Activated CD8-positive, alpha-beta memory T cell treated with anti-CD3 and anti-CD28 coated beads, Interleukin-2, amount 50 U/mL, for 48 hours (primary cell): ENCODE measurements at places on chromosomes 16 and 17.

DNA sequence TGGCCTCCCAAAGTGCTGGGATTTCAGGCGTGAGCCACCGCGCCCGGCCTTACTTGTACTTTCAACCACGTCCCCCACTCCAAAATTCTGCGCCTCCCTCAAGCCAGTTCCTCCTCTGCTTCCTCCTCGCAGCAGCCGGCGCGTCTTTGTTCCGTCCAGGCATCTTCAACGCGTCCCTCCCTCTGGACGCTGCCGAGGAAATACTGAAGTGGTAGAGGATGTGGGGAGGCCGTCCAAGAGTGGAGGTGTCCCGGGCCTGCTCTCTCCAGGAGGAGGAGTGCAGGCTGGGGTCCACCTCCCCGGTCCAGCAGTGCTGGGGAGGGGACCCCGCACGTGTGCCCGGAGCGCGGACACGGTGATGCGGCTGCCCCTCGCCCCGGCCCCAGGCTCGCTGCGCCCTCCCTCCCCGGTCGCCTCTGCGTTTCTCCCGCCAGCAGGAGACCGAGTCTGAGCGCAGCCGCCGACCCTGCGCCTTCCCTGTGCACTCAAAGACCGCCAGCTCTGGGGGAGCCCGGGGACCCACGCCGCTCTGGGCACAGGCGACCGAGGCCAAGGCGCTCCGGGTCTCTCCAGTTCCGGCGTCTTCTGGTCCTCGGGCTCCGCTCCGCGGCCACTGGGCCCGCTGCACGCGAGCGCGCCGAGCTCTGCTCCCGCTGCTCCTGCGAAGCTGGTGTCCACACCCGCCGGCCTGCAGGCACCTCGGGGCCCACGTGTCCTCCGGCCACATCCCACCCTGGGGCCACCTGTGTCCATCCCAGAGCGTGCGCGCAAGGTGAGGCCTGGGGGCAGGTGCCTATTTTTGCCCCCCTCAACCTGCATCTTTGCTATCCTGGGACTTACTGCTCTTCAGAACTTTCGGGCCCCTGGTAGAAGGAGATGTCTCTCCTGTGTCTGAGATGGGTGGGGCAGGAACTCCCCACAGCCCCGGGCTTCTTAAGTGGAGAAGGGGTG is 31.7 kb downstream of the OSBPL7 start:
- peak; percentile 81 for DNase-seq

DNA sequence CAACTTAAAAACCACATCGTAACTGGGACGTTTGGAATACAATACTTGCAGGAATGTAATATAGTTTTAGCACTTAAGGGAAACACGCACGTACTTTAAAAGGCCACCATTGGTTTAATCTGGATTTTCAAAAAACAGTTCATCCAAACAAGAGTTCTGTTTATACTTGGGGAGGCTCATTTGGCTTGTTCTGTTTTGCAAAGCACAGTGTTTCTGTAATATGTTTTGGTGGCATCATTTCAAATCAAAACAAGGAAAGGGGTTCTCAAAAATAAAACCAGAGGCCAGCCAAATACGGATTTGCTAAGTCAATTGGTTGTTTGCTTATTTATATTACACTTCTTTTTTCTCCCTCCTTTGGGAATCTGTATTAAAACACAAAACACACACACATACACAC is 656.1 kb upstream of the SOX9 start:
- DNase-seq = no peak

GRCh38 chr17:21843951-21844590 is 151.7 kb downstream of the KCNJ18 start:
- no peak for DNase-seq

GRCh38 chr16:48556913-48557351 is 53.0 kb downstream of the N4BP1 start:
- no peak for DNase-seq

DNA sequence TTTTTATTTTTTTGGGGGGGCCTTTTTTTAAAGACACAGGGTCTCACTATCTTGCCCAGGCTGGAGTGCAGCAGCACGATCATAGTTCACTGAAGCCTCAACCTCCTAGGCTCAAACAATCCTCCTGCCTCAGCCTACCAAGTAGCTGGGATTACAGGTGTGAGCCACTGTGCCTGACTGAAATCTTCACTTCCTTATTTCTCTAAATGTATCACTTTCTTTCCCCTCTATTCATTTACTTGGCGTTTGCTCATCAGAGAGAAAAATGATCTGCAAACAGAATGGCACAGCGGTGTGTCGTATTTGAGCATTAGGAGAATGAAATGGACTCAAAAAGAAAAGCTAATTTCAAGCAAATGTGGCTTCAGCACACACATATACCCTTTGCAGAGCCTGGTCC is 44.3 kb upstream of the CDH5 start:
- no peak for DNase-seq

DNA sequence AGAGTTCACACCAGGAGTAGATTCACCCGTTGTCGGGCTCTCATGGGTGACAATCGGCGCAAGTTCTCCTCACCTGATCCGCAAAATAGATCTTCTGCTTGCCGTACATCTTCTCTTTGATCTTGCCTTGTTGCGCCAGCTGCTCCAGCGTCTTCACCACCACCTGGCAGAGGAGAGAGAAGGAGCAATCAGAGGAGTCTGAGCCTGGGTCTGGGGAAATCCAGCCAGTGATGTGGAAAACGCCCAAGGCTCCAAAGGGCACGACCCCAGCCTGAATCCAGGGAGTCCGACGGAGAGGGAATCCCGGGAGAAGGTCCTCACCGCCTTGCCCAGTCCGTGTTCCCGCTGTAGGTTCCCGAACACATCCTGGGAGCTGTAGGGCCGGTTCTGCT is 393 bp downstream of the PSMC3IP start:
- no peak for DNase-seq

GRCh38 chr16:87131996-87132345 is 185.2 kb downstream of the C16orf95 start:
- DNase-seq = no peak

- DNase-seq = no peak
These were observed 4.3 kb downstream of the MPO start for GRCh38 chr17:58276423-58276822.

- no peak for DNase-seq
These were observed 30.0 kb downstream of the FOXL1 start for GRCh38 chr16:86608301-86608747.

DNA sequence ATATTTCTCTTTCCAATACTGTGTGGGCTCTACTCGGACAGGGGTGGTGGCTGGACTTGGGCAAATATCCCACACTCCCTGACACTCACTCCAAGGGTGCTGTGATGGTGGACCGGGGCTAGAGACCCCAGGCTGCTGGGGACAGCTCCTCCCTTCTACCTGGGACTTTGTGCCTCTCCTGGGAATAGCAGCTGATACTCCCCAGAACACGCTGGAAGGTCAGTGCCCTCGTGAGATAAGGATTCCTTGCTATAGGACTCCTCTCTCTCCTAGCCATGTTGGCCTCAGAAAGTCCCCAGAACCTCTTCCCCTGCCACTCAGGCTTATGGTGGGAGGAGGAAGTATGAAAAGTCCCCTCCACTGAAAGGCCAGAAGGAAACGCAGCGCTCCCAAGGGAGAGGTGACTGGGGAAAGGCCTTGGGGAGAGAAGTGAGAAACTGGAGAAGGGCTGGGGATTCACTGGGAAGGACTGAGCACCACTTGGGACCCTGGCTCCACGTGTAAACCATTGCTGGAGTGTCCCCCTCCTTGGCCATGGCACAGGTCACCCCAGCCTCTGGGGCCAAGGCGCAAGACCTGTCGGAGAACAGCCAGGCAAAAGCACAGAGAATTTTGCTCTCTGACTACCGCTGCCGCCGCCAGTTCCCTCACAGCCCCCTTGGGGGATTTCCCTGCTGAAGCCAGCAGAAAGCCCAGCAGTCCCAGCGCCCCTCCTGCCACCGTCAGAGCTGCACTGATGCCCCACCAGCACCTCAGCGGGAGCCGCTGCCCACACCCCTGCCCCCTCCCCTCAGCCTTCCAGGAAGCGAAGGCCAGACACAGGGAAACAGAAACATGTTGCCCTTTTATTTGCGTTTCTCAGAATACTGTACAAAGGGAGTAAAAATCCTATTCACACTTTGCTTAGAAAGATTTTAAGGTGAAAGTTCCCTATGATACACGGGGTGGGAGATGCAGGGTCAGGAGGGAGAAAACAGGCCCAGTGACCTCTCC is 2.1 kb upstream of the GSDMB start:
- DNase-seq = peak; percentile 74

DNA sequence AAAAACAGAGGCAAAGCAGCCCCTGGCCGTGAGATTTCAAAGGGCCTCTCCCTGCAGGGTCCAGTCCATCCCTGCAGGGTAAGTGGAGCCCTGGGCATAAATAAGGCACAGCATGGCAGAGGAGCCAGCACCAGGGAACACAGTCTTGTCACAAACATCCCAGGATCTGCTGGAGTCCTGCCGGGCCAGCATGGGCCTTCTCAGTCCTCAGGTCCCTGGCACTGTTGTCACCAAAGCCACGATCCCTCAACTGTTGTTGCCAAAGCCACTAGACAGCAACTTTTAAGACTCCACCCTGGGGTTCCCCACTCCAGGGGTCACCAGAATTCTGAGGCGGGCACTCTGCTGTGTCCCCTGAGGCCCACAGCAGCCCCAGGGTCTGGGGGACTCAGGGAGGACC is 47.8 kb upstream of the BAHCC1 start:
- DNase-seq = no peak

DNA sequence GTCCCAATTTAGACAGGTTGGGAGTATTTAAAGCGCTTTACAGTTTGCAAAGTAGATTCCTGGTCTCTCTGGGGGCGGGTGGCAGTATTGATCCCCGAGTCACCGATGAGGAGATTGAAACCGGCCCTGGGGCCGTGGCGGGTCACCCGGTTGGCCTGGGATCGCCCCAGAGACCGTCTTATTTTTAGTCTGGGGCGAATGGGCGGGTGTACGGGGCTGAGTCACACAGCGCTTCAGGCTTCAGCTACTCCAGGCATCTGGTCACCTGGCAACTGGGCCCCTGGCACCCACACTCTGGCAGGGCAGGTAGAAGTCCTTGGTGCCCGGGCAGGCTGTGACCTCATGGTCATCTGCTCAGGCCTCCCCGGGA is 669 bp downstream of the MIEF2 start:
- peak; percentile 79 for DNase-seq

DNA sequence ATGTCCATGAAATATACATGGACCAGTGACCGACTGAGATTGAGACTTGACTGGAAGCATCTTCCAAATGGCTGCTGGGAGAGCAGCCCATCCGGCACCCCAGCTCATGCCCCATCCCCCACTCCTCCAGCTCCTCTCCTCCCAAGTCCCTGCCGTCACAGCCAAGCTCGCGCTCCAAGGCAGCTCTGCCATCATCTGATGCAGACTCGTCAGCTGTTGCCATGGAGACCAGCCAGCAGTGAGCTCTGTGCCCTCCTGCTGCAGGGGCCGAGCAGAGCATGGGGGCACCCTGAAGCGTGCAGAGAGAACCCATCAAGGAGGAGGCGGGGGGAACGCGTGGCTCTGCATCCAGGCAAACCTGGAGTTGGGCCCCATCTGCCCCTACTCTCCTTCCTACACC is 74.5 kb upstream of the TNRC6C start:
- DNase-seq = no peak

DNA sequence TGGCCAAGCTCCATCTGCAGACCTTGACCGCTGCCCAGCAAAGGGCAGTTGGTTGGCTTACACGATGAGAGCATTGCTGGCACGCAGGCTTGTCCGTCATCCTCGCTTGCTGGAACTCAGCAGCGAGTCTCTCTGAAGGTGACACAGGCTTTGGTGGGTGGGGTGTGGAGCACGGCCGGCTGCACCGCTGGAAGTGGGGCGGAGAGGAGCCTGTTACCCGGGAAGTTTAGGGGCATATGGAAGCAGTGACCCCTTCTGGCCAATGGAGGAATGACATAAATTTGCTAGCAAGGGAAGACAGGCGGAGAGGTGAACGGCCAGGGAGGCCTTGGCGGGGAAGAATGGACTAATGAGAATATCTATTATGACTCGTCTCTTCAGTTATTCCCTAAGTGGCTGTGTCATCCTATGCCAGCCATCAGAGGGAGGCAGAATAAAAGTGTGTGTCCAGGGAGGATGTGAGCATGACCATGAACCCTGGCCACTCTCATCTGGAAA is 65.9 kb upstream of the SDK2 start:
- peak; percentile 80 for DNase-seq

DNA sequence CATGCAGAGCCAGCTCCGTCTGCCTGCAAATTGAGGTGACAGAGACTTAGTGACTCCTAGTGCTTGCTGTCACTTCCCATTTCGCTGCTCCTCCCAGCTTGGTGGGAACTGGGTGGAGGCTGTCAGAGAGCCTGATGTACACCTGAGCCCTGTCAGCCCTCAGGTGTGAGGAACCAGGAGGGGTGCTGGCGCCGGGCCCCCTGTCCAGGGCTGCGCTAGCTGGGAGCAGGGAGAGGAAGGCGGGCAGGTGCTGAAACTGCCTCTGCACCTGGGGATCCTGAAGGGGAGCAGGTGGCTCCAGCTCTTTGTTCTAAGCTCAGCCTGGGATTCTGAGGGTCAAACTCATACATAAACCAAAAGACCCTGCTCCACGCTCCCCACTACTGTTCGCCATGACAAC is 10.8 kb upstream of the WSCD1 start:
- DNase-seq = no peak

DNA sequence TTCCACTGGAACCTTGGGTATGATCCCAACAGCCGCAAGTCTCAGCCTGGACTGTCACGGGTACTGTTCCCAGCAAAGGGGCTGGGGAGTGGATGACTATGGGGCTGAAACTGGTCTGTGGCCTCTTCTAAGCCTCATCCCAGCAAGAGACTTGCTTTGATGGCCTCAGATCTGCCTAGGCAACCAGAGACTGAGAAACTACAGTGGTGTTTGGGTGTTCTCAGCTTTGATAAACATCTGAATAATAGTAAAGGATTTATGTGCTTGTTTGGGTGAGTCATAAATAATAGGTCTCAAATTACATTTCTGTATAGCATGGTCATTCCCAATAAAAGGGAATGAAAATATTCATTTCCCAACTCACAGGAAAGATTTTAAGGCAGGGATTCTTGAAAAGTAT is 30.2 kb upstream of the ULK2 start:
- no peak for DNase-seq
